ENCODE measurements at places on chromosomes 7 and 10. TPM values are rescaled to one million over a fixed set of nuclear protein-coding genes. Genes with fewer than 3 reads are reported as not detected.

The JAKMIP3 gene
- 1.6 TPM for total RNA-seq

The CYP2C19 gene
- total RNA-seq: not detected

The TDRD1 gene
- 0.74 TPM for total RNA-seq

The FKBP6 gene
- not detected for total RNA-seq

The PGAM2 gene
- 946 TPM for total RNA-seq

The CHCHD2 gene
- total RNA-seq: 425 TPM

The CAMK2G gene
- total RNA-seq: 14.2 TPM

DNA sequence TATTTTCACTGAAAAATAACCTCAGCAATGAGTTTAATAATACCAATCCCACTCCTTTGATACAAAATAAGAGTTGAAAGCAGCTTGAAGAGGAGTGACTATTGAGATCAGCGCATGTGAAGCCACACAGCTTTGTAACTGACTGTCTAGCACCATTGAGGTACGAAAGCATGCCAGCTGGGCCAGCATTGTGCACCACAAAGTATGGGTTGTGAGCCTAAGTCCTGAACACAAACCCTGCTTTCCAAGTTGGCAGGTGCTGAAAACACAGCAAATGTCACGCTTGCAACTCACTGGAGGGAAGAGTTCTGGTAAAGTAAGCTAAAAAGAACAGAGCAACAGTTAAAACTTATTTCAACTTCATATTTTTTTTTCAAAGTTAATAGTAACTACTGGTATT, 4.0 kb upstream of the FAM53B start:
- no peak for DNase-seq

DNA sequence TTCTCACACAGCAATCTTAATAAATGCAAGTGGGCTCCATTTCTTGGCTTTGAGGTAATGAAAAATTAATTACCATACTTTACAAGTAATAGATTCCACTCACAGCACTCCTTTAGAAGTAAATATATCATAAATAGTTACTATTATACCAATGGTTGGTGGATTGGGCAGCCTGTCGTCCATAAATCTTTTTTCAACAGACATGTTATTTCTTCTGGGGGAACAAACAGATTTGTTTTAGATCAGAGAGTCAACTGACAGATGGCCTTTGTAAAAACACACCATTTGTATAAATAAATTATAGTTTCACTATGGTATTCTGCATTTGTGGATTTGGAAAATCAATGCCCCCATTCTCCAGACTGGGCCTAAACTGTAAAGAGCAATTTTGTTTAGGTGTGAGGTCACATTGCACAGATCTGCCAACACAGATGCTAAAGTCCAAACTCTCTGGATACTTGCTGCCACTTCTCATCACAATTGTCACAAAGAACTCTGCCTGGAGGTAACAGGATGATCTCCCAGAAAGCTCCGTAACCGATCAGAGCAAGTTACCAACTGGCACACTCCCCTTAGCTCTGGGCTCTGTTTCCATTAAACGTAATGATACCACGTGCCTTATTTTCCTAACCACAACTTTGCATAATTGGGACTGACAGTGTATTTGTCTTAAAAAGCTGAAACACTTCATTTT, 4.5 kb upstream of the MACROH2A2 start:
- no peak for DNase-seq

GRCh38 chr10:13078912-13079775, 20.8 kb upstream of the OPTN start:
- DNase-seq: no peak

DNA sequence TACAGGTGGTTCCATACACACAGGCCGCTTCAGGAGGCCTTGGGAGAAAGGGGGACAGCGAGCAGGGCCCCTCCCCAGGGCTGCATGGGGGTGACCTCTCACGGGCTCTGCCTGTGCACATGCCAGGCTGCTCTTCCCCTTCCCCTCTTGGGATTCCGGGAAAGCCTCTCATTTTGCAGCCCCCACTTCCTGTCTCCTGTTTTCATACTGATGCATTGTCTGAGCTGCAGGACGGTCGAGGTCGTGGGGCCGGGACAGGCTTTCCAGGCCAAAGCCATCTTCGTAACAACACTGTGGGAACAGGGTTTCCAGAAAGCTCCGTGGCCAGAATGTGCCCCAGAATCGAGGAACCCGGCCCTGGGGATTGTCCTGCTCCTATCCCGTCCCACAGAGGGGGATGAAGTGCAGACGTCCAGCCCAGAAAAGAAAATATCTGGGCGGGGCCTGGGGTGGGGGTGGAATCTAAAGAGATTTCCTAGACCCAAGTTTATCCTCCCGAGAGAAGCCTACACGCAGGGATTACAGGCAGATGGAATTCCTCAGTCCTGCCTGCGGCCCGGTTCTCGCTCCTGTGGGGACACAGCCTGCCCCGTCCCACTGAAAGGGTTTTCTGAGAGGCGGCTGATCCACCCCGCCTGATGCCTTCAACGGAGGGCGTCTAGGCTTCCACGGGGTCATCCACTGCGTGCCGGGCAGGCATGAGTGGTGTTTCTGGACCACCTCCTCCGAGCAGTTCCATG, 29.5 kb upstream of the DNAAF5 start:
- DNase-seq: no peak

DNA sequence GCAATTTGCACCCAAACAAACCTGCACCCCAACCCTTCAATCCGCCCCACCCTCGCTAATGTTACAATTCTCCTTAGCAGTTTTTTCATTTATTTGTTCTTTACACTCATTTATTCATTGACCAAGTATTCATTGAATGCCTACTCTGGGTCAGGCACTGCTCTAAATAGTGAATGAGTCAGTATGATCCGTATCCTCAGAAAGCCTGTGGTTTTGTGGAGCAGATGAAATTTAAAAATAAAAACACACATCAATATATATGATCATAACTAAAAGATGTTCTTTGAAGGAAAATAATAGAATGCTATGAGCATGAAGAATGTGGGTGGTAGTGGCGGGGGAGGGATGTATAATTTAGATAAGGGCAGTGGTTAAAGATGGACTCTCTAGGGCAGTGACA, 13.3 kb downstream of the IFIT5 start:
- DNase-seq: no peak

GRCh38 chr10:123331438-123331837, 177.2 kb downstream of the BUB3 start:
- no peak for DNase-seq

DNA sequence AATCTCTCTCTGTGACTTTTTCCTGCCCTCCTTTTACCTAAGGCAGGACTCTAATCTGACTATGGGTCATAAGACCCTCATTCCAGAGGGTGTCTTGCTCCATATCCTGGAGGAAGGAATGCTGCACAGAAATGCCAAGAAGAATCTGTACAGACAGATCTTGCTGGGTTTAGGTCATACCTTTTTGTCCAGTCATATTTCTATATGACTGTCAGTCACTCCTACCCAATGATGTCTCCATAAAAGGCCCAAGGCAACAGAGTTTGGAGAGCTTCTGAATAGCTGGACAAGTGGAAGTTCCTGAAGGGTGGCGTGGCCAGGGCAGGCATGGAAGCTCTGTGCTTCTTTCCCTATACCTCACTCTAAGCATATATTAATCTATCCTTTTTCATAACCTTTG, 47.5 kb downstream of the FEZF1 start:
- no peak for DNase-seq

DNA sequence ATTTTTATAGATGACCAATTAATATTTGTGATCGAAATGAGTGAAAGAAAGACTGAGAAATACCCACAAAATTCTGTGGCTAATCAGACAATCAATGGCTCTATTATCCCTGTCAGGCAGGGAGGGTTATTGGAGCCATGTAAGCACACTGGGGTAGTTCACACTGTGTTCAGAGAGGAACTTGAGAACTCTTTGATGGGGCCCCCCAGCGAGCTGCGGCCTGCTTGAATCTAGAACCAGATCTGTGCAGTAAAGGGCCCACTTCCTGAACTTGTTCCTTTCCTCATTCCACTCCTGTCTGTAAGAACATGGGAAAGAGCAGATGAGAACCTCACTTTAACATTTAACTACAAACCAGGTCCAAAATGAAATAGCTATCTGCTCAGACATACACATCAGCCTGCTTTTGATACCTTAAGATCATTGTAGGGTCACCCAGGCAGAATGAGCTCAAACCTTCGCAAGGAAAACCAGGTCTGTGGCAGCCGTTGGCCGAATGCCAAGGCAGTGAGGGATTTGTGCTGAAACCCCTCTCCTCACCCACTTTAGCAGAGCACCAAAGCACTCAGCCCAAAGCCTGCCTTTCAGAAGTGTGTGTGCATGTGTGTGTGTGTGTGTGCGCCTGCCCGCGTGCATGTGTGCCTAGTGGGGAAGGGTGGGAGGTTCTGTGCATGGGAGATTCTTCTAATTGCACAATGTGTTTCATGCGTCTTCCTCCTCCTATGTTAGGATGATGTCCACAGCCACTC, 365.6 kb upstream of the MGMT start:
- DNase-seq: no peak

DNA sequence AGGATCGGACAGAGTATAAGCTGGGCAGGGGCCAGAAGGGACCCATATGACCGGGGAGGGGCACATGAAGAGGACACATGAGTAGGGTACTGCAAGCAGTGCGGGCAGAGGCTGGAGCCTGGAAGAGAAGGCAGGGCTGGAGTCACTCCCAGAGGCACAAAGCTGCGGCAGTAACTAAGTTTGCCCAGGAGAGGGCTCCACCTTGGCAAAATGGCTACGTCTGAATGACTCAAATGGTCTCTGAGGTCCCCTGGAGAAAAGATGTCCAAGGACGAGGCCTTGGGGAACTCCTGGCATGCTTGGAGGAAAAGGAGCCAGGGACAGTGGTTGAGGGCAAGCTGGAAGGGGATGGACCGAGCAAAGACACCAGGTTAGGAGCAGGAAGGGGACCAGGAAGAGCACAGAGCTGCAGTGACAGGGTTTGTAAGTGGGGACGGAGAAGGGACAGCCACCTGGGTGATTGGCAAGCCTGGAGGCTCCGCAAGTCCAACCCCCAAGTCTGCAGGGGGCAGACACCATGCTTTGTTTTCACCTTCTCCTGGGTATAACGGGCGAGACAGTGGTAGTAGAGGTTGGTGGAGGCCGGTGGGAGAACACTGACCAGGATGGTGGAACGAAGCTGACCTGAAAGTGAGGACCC, 43.1 kb upstream of the LBX1 start:
- peak; percentile 51 for DNase-seq

GRCh38 chr10:84138478-84139125, 707 bp upstream of the GHITM start:
- peak; percentile 13 for DNase-seq

DNA sequence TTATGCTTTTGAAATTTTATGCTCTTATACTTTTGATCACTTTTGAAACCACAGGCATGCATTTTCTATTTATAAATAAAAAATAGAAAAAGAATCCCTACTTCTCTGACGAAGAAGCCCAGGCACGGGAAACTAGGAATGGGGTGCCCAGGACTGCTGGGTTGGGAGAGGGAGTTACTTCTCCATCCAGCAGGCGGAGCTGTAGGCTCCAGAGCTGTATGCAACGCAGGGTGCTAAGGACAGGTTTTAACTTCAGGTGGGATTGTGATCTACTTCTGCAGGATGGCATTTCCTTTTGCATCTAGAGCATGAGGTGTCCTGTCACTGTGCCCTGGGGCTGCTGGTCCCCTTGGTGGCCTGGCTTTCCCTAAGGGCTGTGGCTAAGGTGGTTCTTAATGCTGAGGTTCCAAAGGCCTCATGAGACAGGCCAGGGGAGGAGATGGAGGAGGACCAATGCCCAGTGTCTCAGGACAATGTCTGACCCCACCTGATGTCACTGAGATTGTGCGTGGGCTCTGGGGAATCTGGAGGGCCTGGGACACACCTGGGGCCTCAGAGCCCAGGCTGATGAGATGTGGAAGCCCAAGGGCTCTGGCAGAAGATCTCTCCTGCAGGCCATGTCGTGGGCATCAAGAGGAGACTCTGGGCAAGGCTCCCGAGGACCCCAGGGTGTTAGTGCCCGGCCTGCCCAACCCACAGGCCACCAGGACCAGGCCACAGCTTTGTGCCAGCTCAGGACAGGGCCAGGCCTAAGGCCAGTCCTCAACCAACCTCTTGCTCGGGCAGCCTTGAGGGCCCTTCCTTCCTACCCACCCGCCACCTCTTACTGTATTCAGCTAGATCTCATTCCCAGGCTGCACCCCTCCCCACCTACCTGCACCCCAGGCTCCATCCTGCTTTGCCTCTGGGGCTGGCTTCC, 507 bp downstream of the CCDC201 start:
- no peak for DNase-seq

DNA sequence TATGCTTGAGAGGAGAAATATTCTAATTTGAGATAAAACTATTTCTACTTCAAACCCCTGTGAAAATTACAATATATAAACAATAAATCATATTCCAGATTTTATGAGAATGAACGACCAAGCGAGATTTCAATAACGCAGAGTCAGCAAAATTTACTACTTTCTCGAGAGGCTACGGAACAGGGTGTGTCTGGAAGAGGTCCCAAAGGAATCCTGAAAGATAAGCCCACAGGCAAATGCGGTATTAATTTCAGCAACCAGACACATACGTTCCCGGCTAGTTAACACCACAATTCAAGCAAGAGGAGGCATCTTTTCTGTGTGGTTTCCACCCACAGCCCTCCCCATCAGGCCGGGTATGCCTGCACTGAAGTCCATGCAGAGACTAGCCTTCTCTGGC, 26.4 kb downstream of the BEND7 start:
- DNase-seq: no peak

DNA sequence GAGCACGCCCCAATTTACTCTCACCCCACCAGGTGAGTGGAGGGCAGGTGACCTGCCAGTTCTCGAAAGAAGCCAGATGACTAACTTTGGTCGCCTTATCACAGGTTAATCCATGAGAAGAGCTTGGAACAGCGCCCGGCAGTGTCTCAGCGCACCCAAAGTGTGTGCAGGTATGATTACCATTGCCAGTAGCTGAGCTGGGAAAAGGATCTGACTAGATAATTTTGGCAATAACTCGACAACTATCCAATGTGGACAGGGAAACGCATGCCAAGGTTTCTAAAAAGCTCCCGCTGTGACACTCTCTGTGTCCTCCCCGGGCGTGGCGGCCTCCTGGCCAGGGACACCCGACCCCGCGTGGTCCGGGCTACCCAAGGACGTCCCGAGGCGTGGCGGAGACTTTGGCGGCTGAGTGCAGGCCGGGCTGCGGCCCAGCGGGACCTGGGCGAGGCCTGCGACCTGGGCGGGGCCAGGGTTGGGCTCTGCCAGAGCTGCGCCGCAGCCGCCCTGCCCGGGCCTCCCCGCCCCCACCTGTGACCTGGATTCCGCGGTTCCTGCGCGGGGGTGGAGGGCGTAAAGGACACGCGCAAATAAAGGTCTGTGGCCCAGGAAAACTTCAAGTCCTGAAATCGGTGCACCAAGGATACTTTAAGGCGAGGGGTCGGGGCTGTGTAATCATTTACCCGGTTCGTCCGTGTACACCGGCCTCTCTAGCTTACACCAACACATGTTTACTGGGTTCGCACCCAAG, 13.7 kb upstream of the WAPL start:
- DNase-seq: peak; percentile 84
